ENCODE measurements at places on chromosomes 11 and 22.

DNA sequence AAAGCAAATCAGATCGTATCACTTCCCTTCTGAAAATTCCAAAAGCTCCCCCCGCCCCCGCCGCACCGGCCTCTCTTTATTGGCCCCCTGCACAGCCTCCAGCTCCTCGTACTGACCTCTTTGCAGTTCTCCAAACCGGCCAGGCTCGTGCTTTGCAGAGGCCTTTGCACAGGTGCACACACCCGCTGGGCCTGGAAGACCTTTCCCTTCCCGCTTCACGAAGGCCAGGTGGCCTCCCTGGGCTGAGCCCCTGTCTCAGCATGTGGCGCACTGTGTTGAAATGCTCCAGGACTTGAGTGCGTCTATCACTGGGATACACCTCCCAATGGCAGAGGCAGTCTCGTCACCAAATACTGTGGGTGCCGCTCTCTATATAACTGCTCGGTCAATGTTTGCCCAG is 13.2 kb upstream of the ADA2 start:
- no peak for DNase-seq

GRCh38 chr11:116046127-116046526 is 541.9 kb upstream of the CADM1 start:
- DNase-seq = no peak

DNA sequence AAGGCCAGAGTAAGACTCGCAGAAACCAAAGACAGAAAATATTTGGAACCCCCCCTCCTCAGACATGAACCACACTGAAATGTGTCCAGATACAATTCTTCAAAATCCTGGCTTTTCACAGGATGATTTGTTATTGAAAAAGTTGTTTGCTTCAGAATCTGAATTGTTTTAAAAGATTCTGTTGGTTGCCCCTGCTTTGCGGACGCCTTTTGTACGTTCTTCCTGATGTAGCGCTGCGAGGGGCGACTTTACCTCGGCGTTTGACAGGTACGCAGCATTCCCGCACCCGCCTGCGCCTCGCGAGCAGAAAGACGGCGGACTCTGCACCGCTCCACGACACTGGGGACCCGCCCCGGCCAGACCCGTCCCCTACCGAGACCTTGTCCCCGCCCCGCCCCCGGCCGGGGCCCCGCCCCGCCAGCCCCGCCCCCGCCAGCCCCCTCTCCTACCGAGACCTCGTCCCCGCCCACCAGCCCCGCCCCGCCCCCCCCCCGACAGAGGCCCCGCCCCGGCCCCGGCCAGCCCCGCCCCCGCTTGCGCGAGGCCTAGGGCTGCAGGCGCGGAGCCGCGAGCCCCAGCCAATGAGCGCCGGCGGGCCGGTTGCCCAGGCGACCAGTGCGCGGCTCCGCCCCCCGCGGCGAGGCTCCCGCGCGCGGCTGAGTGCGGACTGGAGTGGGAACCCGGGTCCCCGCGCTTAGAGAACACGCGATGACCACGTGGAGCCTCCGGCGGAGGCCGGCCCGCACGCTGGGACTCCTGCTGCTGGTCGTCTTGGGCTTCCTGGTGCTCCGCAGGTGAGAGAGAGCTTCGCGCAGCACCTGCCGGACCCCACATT is at the start of gene GLB1L2:
TSS of gene GLB1L2 (plus strand) at position 635 of the 835 bp plus-strand sequence. CDS start at position 709, 74 bp downstream.
- peak; percentile 70 for DNase-seq

DNA sequence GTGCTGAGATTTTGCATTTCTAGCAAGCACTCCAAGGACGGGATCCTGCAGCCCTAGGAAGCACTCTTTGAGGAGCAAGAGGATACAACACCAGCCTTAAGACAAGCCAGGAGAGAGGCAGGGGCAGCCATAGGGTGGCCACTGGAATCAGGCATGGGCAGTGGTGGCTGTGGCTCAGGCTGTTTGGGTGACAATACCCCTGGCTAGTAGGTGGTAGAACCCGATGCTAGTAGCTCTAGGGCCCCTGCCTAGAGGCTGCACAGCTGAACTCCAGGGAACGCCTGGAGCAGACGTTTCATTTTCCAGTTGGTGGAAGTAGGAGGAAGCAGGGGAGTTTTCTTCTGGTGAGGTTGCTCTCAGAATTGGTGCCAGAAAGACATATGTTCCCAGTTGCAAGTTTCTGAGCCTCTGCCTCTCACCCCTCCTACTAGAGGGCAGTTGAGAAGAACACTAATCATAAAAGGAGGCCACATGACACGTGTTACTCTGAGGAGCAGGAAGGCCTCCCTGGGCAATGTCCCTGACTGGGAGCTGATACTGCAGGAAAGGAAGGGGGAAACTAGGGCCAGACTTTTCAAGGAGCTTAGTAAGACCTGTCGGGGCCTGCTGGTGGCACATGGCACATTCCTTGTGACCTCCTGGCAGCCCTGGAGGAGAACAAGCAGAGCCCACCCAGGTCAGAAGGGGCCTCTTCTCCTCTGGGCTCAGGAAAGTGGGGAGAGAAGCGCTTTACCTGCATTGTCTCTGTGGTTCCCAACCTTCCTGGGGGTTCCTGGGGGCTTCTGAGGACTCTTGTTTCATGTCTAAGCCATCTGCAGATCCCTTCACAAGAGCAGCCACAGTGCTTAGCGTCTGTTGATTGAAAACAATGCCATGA is 56.6 kb upstream of the DRD2 start:
- no peak for DNase-seq

DNA sequence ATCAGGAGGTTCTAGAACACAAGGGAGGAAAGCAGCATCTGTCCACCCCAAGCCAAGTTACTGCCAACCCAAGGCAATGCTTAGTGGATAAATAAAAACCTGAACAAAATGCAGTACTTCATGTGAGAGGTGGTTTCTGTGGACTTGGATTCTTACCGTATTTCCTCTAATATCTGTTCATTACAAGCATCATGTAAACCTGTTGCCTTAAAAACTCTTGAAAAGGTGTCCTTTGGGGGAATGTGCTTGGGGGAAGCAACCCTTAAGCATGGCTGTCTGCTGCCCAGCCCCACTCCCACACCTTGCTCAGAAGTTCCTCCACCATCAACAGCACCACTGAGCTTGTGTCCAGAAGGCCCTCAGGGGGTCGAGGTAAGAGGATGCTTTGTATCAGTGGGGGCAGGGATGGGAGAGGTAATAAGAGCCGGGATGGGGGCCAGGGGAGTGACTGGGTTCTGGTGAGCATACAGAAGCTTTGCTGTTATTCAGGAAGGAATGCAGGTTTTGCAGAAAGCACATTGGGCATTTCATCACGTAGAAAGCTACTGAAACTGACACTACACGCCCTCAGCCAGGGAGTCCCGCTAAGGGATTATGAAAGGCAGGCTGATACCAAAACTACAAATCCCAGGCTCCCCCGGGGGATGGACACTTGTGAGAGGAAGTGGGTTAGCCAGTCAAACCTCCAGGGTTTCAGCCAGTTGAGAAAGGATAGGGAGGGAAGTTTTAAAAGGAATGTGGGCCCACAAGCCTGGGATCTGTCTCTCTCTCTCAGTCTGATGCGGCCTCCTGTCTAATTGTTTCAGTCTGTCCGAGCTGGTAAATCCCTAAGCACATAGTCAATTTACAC is 52.0 kb downstream of the KCNJ1 start:
- no peak for DNase-seq

DNA sequence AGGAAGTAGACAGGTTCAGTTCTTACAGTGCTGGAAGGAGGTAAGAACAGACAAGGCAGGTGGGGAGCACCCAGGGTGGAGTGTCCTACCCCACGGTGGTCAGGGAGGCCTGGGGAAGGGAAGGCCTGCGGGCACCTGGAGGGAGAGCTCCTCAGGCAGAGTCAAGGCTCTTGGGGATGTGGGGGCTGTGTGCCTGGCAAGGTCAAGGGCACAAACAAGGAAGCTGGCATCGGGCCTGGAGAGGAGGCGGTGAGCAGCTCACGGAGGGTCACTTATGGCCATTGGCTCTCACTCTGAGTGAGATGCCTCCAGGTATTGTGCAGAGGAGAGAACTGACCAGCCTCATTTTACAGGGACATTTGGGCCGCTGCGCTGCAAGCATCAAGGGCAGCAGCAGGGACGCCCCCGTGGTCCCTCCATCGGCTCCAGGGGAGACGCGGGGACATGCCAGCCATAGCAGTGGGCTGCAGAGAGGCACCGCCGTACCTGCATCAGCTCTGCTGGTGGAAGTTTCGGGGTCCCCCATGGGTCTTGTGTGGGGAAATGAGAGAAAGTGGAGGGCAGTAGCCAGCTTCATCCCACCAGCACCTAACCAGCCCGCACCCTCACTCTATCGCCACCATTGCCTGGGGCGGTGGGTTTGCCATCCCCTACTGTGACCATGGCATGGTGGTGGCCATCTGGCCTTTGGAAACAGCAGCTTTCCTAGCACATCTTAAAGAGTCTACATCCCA is 37.5 kb upstream of the RTL6 start:
- no peak for DNase-seq

- no peak for DNase-seq
These were observed 252.0 kb downstream of the CTTN start for GRCh38 chr11:70650075-70650909.

- no peak for DNase-seq
These were observed 1.0 kb upstream of the HTATIP2 start for GRCh38 chr11:20362481-20362880.

DNA sequence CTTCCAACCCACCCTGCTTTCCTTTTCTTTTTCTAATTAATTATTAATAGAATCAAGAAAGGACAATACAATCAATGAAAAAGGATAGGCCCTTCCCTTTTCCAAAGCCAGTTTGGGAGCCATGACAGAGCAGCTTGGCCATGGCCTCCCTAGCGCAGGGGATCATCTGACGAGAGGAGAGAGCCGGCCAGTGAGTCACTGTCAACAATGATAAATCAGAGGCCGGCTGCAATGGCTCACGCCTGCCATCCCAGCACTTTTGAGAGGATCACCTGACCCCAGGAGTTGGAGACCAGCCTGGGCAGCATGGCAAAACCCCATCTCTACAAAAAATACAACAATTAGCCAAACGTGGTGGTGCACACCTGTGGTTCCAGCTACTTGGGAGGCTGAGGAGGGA is 27.5 kb upstream of the KRTAP5-7 start:
- no peak for DNase-seq

DNA sequence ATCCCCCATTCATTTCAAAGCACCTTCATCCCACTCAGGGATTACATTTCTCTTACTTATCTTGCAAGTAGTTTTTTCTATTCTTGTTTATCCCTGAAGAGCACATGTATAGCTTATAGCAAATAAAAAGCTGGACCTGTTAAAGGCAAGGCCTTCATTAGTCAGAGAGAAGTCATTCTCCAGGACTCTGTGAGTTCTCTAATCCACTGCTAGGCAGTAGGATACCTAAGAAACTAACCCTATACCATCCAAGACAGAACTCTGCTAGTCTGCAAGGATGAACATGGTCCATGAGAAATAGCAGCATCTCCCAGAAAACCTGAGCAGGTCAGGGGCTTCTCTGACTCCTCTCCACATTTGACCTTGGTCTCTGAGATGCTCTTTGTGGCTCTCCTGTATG is 104.5 kb downstream of the KIRREL3 start:
- no peak for DNase-seq

GRCh38 chr11:43138621-43139140 is 173.1 kb upstream of the API5 start:
- DNase-seq = no peak

DNA sequence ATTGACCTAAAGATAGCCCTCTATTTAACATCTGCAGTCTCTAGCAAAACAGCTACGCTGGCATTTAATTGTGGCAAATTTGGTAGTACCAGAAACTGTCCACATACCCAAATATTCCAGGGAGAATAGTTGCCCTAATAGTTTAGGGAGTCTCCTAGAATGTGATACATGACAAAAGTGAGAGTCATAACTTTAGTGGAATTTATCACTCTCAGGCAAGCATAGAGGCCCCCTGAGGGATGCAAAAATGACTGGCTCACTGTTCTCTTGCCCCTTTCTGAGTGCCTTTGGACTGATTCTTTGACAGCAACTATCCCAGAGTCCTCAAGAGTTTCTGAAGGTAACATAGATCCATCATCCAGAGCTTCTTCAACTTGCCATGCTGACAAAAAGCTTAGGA is 2.3 kb upstream of the OR51B4 start:
- no peak for DNase-seq
